ENCODE measurements at places on chromosomes 11 and 22.

DNA sequence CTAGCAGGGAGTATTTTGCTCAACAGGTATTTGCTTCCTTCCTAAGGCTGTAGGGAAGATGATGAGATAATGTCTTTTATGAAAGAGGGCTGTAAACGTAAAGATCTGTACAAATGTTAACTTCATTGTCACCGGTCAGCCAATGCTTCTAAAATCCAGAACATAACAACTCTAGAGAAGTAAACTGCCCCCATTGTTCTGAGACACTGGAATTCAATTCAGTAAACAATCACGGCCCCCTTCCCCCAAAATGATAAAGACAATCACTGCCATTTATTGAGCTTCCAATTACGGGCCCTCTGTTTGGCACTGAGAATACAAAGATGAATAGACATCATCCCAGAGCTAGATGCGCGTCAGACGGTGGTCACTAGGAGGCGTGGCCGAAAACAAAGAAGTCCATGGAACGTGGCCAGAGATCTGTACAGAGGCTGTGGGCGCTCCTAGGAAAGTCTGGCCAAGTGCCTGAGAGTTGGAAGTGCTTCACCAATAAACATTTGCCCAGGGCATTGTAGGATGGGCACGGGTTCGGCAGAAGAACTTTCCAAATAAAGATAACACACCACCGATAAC is 576 bp downstream of the TMEM258 start:
- no peak for DNase-seq

DNA sequence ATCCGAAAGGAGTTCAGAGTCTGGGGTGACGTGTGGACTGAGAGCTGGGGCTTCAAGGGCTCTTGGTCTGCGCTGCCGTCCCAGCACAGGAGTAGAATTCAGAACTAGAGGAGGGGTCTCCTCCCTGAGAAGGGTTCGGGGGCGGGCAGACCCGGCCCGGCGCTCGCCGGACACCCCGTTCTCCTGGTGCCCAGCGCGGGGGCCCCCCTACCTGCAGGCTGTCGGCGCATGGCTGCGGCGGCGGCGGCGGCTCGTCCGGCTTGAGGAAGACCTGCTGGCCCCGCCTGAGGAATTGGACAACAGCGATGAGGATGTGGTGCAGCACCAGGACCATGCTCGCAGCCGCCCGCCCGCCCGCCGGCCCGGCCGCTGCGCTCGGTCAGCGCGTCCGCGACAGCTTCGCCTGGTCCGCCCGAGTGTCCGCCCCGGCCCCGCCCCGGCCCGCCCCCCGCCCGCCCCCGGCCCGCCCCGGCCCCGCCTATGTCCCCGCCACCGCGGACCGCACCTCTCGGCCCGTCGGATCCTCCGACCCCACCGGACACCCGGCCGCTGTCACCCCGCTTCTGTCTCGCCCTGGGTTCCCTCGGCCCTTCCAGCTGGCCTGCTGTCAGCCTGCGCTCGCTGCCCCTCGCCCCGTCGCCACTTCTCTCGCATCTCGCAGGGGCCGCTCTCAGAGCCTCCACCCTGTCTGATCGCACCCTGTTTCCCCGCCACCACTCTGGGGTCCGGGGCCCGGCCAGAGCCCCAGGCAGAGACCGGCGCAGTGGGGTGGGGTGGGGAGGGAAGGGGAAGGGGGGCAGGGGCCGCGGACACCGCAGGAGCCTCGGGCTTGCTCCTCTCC is 32.0 kb downstream of the PDE2A start:
- no peak for DNase-seq

DNA sequence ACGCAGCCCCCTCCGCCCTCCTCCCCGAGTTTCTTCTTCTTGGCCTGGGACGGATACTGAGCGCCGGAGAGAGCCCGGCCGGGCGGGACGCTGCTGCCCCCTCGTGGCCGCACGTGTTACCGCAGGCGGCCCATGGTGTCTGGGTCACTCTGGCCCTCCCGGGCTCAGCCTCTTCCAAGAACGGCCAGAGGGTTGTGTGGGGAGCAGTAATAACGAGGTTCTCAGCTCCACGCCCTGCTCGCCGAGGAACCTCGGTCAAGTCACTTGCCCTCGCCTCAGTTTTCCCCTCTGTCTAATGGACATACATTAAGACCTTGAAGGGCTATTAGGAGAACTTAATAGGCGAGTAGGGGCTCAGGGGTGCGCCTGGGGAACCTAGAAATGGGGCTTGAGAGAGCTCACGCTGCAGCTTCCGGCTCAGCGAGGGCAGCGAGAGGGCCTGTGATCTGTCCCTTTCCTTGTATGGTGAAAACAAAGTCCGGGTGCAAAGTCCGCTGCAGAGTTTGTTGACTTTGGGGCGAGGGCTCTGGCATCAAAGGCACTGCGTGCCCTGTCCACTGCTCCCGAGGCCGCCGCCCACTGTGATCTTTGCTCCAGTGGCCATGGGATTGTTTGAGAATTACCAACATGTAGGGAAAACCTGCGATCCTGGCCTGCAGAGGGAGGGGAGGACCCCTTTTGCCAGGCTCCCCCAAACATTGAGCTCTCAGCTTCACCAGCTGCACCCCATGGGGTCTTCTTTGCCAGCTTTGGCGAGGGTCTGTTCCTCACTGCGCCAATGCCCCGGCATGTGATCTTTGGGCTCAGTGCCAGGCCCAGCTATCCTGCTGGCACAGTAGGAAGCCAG is 14.4 kb upstream of the LRP5 start:
- DNase-seq: peak; percentile 22

GRCh38 chr11:24181395-24182047 is 315.3 kb upstream of the LUZP2 start:
- no peak for DNase-seq

- no peak for DNase-seq
Measured at GRCh38 chr11:6472934-6473333, 807 bp downstream of the TRIM3 start.

DNA sequence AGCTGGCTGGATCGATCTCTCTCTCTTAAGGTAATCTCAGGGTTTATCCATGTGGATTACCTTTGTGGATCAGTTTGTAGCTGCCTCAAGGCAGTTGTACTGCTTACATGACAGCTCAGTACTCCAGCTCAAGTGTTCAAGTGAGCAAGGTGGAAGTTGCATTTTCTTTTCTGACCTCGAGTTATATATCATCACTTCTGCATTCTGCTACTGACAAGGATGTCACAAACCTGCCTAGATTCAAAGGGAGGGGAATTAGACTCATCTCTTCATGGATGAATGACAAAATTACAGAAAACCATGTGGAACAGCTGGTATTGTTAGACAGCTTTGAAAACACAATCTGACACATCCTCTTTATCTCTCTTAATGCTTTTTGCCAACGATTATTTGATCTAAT is 6.1 kb upstream of the TCN2 start:
- no peak for DNase-seq

DNA sequence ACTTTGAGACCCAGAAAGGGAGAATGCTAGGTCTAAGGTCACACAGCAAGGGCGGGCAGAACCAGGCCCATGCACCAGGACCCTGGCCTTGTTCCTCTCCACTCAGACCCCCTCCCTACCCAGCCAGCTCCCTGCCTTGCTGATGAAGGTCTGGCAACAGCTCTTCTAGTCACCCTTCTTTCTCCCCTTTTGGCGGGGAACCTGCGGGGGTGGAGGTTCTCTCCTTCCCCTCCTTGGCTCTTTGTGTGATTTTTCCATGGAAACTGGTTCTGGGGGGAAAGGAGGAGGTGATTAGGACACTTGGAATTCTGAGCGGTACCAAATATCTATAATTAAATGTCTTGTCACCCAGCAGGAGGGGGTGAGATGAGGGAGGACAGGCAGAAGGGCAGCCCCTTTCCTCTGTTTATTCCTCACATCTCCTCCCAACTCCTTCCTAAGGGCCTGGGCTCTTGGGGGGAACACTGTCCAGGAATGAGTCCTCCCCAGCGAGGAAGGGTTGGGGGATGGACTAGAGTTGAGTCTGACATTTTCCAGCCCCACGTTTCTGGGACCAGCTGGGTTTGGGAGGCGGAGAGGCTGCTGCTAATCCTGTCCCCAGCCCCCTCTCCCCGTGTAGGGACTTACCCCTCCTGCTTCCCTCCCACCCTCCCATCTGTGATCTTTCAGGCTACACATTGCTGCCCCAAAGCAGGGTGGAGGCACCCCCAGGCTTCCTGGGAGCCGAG is 7.4 kb downstream of the ARHGEF17 start:
- no peak for DNase-seq

- no peak for DNase-seq
Measured at GRCh38 chr11:416051-416756, 1.4 kb upstream of the SIGIRR start.

DNA sequence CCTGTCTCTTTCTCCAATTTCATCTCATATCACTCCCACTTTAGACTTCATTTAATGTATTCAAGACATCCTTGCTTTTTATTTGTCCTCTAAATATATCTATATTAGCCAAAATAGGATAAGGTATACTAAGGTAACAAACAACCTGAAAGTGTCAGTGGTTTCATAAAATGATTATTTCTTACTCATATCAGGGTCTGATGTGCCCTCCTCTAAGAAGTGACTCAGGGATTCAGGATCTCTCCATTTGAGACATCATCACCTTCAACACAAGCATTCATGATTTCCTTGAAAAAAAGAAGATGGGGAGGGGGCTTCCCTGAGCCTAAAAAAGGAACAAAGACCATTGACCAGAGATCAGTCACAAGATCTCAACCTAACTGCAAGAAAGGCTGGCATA is 131.4 kb upstream of the POU2AF2 start:
- no peak for DNase-seq

DNA sequence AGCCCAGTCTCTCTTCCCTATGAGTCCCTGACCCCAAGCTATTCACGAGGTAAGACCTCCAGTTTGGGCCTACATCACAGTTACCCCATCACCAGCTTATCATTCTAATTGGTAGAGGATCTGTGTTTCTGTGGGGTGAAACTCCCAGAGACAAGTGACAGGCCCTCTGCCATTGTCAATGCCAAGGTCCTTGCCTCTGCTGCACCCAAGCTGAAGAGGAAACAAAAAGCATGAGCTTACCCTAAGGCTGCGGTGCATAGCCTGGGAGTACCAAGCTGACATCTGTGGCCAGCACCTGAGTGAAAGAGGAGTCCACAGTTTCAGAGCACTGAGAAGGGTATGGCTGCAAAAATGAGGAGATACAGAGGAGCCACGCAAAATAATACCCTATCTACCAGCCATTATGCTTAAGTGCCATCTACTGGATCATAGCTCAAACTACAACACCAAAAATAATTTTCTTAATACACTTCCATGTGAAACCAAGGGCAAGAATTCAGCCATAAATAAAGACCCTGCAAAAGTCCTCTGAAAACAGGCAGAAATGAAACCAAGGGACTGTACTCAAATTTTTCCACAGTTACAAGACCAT is 62.3 kb upstream of the ANO5 start:
- no peak for DNase-seq

GRCh38 chr22:36491155-36491554 is 9.7 kb upstream of the TXN2 start:
- DNase-seq: no peak

- no peak for DNase-seq
Measured at GRCh38 chr11:18173225-18173866, 709 bp downstream of the MRGPRX4 start.

DNA sequence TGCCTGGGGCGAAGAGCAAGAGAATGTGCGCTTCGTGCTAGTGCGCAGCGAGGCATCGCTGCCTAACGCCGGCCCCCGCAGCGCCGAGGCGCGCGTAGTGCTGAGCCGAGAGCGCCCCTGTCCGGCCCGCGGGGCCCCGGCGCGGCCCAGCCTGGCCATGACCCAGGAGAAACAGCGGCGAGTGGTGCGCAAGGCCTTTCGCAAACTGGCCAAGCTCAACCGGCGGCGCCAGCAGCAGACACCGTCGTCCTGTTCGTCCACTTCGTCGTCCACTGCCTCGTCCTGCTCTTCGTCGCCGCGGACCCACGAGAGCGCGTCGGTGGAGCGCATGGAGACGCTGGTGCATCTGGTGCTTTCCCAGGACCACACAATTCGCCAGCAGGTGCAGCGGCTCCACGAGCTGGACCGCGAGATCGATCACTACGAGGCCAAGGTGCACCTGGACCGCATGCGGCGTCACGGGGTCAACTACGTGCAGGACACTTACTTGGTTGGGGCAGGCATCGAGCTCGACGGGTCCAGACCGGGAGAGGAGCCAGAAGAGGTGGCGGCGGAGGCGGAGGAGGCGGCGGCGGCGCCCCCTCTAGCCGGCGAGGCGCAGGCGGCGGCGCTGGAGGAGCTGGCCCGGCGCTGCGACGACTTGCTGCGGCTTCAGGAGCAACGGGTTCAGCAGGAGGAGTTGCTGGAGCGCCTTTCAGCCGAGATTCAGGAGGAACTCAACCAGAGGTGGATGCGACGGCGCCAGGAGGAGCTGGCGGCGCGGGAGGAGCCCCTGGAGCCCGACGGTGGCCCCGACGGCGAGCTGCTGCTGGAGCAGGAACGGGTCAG is 1.0 kb downstream of the RASSF10 start:
- DNase-seq: no peak

- DNase-seq: no peak
Measured at GRCh38 chr11:114250993-114251814, 45.0 kb upstream of the NNMT start.

Data from esophagus squamous epithelium (tissue), 5 donors.